ENCODE measurements at places on chromosomes 2 and 18.

GRCh38 chr2:218264773-218265561, 4.2 kb downstream of the GPBAR1 start:
- DNase-seq: no peak

DNA sequence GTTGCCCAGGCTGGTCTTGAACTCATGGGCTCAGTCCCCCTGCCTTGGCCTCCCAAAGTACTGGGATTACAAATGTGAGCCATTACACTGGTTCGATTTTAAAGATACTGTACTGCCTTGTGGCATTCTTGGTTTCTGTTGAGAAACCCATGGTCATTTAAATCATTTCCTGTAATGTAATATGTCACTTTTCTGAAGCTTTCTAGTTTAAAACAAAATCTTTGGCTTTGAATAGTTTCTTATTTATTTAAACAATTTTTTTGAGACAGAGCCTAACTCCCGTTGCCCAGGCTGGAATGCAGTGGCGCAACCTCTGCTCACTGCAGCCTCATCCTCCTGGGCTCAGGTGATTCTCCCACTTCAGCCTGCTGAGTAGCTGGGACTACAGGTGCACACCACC, 8.9 kb downstream of the ZNF512 start:
- no peak for DNase-seq

GRCh38 chr2:41395692-41396091, 652.1 kb upstream of the PKDCC start:
- DNase-seq: no peak

DNA sequence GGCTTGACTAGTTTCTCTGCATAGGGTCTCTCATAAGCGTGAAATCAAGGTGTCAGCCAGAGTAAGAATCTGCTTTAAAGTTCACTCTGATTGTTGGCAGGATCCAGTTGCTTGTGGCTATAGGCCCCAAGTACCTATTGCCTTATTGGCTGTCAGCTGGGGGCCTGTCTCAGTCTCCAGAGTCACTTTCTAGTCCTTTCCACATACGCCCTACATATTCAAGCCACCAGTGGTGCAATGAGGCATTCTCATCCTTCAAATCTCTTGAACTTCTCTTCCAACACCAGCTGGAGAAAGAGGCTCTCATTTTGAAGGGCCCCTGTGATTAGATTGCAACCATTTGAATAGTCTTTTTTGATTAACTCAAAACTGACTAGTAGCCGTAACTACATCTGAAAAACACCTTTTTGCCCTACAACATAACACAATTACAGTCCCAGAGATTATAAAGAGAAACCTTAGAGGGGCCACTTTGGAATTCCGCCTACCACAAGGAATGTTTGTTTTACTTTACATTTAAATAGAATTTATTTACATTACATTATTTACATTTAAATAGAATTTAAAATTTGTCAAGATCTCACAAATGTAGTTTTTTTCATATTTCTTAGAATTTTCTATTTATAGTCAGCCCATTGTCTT, 520.1 kb downstream of the DSC3 start:
- no peak for DNase-seq

DNA sequence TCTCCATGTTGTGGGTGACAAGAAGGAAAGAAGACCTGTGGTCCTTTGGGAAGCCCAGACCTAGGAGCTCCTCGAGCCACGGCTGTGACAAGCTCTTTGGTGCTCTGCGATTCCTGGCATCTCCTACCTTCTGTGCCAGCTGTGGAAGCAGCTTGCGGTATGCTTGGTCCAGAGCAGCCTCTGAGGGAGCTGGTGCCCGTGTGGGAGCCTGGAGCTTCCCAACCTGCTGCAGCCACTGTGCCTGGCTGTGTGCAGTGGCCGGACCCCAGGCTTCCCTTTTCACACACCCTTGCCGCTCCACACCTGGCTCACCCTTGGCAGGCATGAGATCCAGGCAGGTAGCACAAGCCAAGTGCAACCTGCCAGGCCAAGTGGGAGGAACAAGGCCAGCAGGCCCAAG, 1328.6 kb upstream of the SLC39A10 start:
- DNase-seq: no peak

- DNase-seq: no peak
Measured at GRCh38 chr2:170928036-170928823, 823 bp upstream of the GORASP2 start.

DNA sequence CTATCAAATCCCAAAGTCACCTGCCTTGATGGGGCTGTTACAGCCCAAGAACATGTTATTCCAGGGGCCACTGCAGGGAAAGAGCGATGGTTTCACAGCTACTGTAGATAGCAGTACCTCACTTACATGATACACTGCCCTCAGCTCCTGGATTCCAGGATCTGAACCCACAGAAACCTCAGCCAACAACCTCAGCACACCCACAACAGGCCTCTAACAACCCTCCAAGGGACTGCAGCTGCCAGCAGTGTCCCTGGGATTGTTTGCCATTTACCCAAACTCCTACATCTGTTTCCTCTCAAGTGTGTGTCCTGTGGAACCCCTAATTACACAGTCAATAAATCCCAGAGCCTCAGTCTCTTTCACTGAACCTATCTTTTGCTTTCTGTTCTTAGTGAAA, 28.2 kb downstream of the OSBPL1A start:
- DNase-seq: peak; percentile 13

GRCh38 chr2:189115126-189115525, 64.4 kb downstream of the COL5A2 start:
- DNase-seq: no peak

- DNase-seq: no peak
Measured at GRCh38 chr2:101802329-101802728, 104.8 kb downstream of the MAP4K4 start.

- DNase-seq: no peak
Measured at GRCh38 chr2:60215386-60215901, 338.0 kb downstream of the BCL11A start.

DNA sequence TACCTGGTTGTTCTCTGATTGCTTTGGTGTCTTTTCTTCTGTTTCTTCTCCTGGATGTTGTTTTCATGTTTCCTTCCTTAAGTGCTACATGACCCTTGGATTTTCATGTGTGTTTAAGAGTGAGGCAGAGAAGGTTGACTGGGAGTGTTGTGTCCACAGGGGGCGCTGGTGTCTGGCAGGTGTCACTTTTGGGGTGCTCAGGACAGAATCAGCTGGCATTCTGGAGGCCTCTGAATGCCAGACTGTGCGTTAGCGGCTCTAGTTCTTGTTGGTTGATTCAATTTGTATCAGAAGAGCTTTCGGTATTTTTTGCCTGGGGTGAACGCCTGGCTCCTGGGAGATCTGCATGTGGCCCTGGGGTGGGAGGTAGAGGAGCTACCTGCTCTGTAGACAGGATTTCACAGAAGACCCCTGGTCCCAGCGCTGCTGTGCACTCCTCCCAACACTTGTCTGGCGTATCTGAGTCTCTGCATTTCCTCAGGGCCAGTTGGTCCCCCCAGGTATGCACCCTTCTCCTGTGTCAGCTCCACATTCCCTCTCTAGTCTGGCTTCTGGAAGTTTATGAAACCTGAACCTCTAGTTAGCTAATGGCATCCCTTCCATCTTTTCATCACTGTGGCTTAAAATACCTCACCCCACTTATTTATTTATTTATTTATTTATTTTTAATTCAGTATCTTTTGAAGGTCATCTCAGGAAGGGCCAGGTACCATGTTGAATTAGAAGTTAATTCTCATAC, 1.1 kb downstream of the GREB1 start:
- no peak for DNase-seq

DNA sequence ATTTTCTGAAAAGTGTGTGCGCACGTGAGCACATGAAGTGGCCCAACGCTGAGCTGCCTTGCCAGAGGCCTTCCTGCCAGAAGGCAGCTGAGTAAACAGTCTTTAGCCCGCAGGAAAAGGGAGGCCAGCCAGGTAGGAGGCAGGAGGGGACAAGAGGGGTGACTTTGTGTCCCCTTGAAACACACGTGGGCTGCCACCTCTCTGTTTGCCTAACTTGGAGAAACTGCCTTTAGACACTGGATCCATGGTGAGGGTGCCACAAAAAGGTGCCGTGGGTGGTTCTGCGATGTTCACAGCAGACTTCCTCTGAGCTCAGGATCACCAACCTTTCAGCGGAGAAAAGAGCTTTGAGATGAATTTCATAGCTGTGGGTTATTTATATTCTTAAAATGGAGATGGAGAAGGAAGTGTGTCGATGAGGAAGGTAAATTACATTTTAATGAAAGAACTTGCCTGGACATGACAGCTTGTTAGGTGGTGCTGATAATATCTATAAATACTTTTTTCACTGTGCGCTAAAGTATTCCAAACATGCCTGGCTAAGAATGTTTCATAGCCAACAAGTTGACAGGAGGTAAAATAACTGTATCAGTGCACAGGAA, 36.6 kb upstream of the ASB1 start:
- no peak for DNase-seq

GRCh38 chr2:126750506-126750905, 94.5 kb downstream of the GYPC start:
- no peak for DNase-seq

DNA sequence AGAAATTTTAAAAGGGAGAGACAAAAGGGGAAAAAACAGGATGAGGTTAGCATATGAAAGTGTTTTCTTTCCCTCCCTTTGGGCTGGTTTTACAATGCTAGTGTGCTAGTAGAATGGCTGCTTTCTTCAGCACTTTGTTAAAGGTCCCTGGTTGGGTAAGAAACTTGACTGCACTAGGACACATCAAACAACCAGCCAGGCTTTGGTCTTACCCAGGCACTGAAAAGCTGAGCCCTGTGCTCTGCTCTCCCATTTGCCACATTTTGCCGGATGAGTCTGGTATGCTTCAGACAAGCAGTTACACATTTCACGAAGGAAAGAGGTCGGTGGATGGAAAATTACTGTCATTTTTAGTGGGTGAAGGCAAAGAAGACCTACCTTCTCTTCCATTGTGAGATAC, 242.0 kb downstream of the DPP10 start:
- DNase-seq: no peak

DNA sequence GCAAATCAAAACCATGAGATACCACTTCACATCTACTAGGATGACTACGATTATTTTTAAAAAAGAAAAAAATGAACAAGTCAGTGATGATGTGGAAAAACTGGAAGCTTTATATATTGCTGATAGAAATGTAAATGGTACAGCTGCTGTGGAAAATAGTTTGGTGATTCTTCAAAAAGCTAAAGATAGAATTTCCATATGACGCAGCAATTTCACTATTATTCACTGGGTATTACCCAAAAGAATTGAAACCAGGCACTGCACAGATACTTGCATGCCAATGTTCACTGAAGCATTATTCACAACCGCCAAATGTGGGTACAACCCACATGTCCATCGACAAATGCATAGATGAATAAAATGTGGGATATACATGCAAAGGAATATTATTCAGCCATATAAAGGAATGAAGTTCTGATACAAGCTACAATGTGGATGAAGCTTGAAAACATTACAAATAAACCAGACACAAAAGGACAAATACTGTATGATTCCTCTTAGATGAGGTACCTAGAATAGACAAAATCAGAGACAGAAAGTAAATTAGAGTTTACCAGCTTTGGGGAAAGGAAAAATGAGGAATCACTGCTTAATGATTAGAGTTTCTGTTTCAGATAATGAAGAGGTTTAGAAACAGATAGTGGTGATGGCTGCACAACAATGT, 11.1 kb downstream of the RTTN start:
- DNase-seq: no peak
